ENCODE measurements at places on chromosomes 12 and 14.

DNA sequence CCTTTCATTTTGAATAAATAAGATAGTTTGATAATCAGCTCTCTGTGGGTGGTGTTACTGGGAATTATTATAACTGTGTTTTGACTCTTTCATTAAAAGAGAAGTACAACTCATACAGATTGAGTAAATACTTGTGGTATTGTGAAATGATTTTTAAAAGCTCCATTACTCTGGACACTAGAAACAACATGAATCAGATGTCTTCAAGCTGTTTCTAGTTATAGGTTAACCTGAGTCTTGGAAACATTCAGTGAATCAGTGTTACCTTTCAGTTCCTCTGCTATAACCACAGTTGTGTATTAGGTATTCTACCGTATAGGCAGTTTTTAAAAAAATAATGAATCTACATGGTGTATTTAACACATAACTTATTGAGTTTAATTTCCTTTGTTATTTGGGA, 128.4 kb upstream of the SSTR1 start:
- no peak for DNase-seq

DNA sequence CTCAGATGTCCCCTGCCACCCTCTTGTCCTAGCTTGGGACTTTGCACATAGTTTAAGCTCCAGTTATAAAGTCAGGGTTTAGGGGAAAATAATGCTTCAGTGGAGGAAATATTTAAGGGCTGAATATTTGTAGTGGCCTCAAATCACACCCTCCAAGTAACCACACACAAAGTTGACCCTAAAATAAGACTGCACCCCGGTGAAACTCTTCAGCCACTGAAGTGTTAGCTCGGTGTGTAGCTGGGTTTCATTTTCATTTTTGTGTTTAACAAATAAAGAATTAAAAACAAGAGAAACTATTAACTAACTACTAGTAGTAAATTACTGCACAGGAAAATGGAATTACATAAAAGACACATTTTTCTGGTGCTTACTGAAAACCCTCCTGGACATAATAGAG, 14.8 kb upstream of the BCL11B start:
- no peak for DNase-seq

GRCh38 chr12:53453953-53454640, 2.2 kb downstream of the PCBP2 start:
- DNase-seq = no peak

DNA sequence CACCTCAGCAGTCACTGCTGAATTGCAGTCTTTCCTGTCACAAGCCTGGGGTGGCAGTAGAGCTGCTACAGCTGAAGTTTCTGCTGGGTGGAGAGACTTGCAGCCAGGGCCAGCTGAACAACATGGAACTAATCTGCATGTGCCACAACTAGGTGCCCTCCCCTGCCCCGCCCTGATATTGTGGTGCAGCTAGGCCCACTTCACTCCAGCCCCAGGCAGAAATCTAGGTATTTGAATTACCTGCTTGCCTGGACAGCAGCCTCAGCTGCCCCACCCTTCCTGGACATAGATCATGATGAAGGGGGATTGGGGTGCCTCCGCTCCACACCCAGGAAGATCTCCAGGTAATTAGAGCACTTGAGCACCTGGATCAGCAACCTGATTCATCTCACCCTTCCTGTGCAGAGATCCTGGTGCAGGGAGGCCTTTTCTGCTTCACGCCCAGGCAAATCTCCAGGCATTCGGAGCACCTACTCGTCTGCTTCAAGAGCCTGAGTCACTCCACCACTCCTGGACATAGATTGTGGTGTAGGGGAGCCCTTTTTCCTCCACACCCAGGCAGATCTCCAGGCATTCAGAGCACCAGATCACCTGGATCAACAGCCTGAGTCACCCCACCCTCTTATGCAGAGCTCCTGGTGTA, 477.0 kb downstream of the SOX5 start:
- DNase-seq = no peak

GRCh38 chr12:130524759-130525158, 187.1 kb downstream of the PIWIL1 start:
- DNase-seq = no peak

- no peak for DNase-seq
These were observed 327.9 kb upstream of the DIO3 start for GRCh38 chr14:101233391-101233790.

- DNase-seq = no peak
These were observed 33.5 kb upstream of the CHST11 start for GRCh38 chr12:104423273-104423672.

- no peak for DNase-seq
These were observed 58.3 kb downstream of the CAND1 start for GRCh38 chr12:67327466-67327865.

GRCh38 chr12:132950844-132951535, 5.1 kb downstream of the ZNF605 start:
- no peak for DNase-seq

DNA sequence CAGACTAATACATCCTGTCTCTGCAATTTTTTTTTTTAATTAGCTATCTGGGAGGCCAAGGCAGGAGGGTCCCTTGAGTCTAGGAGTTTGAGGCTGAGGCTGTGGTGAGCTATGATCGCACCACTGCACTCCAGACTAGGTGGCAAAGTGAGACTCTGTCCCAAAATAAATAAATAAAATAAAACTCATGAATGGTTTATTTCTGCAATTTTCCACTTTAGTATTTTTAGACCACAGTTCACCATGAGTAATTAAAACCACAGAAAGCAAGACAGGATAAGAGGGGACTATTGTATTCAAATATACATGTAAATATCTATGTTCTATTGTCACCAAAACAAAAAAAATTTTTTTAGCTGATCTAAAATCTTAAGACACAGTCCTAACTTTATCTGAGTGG, 17.8 kb downstream of the TAOK3 start:
- DNase-seq = no peak

DNA sequence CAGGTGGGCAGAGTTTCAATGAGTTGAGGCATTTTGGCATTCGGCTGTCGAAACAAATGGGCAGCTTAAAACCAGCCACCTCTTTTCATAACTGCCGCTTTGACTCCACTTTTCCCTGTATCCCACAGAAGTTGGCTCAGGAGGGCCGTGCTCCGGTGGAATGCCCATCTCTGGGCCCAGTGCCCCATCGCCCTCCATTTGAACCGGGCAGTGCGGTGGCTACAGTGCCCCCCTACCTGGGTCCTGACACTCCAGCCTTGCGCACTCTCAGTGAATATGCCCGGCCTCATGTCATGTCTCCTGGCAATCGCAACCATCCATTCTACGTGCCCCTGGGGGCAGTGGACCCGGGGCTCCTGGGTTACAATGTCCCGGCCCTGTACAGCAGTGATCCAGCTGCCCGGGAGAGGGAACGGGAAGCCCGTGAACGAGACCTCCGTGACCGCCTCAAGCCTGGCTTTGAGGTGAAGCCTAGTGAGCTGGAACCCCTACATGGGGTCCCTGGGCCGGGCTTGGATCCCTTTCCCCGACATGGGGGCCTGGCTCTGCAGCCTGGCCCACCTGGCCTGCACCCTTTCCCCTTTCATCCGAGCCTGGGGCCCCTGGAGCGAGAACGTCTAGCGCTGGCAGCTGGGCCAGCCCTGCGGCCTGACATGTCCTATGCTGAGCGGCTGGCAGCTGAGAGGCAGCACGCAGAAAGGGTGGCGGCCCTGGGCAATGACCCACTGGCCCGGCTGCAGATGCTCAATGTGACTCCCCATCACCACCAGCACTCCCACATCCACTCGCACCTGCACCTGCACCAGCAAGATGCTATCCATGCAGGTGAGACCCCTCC, 5.0 kb upstream of the RNU7-1 start:
- DNase-seq = no peak

DNA sequence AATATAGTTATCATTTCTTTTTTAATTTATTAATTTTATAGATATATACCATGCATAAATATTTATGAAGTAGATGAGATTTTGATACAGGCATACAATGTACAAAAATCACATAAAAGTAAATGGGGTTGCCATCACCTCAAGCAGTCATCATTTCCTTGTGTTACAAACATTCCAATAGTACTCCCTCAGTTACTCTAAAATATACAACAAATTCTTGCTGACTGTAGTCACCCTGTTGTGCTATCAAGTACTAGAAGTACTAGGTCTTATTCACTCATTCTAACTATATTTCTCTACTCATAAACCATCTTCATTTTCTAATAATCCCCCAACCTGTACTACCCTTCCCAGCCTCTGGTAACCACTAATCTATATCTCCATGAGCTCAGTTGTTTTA, 432.6 kb upstream of the SYT1 start:
- DNase-seq = no peak

DNA sequence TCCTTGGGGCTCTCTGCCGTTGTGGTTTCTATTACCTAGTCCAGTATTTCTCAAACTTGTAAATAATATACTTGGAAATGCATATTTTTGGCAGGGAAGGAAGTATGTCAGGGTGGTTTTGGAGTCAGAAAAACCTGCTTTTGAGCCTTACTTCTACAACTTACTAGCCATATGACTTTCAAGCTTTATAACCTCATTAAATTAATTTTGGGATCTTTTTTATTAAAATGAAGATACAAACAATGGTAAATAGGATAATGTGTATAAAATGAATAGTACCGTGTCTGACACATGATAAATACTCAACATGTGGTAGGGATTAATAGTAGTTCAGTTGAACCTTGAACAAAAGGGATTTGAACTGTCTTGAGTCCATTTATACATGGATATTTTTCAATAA, 406.3 kb downstream of the ATP23 start:
- no peak for DNase-seq

GRCh38 chr14:36805131-36805559, 143.5 kb downstream of the PAX9 start:
- DNase-seq = no peak

DNA sequence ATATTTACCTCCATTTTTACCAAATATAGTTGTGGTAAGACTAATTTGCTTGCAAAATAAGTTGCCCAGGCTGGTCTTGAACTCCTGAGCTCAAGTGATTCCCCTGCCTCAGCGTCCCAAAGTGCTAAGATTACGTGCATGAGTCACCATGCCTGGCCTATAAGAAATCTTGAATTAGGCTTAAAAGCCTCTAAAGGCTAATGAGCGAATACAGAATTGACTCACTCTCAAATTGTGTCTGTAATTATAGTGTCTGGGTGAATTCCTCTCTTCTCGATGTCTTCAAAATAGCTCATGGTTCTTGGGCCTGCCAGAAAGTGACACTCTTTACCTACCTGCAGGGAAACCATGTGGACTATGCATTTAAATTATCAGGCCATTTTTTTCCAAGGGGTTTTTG, 403.5 kb downstream of the SLC16A7 start:
- DNase-seq = no peak

GRCh38 chr12:116950628-116951325, 40.0 kb downstream of the FBXW8 start:
- DNase-seq = no peak

DNA sequence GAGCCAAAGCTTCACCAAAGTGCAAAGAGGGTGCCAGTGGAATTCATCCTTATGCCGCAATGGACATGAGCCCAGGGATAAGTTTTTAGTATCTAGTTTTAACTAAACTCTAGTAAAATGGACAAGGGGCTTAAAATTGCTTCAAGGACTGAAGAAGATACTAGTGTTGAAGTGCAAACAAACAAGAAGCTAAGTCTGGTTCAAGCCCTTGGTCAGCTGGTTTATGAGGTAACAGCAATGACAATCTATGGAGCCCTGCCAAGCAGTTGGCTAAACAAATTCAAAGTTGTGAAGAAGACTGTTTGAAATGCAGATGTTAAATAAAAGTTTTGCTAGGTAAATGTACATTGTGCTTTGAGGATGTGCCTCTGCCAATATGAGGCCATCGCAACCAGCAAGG, 209.4 kb downstream of the KTN1 start:
- no peak for DNase-seq

DNA sequence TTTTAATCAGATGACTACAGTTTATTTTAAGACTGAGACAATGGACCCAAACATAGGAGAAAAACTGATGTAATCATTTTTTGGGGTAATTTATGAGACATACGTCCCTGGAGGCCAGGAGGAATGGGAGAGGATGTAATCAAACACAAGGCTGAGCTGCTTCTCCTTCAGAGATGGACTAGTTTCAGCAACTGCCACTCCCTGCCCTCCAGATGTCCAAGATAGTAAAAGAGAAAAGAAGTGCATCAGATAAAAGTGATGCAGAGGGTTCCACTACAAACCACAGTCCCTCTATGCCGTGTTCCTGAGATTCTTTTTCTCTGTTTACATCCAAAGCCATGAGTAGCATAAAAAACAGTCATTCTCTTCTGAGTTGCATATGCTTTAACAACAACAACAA, 101.1 kb downstream of the DACT1 start:
- no peak for DNase-seq

- DNase-seq = no peak
These were observed 558.2 kb downstream of the FLRT2 start for GRCh38 chr14:86088156-86088555.

DNA sequence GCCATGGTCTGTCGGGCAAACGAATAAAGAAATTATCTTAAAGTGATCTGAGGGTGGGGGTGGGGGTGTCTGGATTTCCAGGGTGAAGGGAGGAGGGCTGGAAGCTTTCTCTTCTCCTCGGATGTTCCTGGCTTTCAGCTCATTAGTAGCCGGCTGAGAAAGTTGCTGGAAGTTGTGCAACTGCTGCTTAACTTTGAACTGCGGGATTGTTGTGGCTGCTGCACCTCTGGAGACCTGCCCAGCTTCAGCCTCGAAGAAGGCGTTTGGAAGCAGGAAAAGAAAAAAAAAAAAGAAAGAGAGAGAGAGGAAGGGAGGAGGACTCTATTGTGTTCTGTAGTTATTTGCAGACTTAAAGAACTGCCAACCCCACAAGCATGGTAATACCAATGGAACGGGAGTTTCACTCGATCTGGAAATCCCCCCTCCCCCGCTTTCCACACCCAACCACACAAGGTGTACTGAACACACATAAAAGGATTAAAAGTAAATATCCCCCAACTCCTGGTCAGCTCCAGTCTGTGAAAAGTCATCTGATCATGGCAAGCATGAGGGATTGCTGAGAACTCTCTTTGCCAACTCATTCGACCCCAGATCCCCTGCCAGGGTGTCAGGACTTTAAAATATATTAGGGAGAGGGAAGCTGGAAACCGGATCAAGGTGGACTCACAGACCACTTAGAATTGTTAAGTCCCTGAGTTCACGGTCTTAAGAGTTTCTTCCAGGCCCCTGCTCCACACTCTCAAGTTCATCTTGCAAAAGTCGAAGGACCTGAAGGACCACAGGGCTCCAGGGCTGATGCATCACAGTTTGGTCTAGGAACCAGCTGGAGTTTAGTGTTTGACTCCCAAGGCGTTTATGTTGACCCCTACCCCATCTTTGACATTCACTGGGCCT, at the start of gene RASSF9:
TSS of gene RASSF9 (minus strand) at position 213 of the 894 bp plus-strand sequence. CDS start at position 5, 208 bp downstream.
- no peak for DNase-seq

- DNase-seq = no peak
These were observed 795.4 kb downstream of the SLC6A15 start for GRCh38 chr12:84117190-84117589.

- no peak for DNase-seq
These were observed 3.3 kb upstream of the ATG101 start for GRCh38 chr12:52066346-52067080.

DNA sequence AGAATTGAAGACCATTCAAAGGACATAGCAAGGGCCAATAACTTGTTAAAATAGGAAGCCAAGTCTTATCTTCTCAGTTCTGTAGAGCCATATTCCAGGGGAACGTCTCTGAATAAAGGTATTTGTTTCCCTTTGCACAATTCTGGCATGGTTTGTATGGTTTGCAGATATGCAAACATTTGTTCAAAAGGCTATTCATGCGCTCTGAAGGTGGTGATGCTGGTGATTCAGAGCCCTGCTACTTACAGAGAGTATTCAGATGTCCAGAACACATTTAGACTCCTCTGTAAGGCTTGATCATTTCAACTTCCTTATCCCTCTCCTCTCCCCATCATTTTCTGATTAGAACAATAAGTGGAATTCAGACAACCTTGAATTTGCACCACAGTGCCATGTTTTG, 35.9 kb downstream of the SLC4A8 start:
- no peak for DNase-seq

GRCh38 chr14:55756078-55756477, 176.1 kb downstream of the KTN1 start:
- DNase-seq = no peak

All from stimulated activated CD4-positive, alpha-beta T cell treated with anti-CD3 and anti-CD28 coated beads, Interleukin-15, amount 100 ng/mL, for 48 hours (primary cell).